ENCODE measurements at places on chromosomes 4 and X.

DNA sequence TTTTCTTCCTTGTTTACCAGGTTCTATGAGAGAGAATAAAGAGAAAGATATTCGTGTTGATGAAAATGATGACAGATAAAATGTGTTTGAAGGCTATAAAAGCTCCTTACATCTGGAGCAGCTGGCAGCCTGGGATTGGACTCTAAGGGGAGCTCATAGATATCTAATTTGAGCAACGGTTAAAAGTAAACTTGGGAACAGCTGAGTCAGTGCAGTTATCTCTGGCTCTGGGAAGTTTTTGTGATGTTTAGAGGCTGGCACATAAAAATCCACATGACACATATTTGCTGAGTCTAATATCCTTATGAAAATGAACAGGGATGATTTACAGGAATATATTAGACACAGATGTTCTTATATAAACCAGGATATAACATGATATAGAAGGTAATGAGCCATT, 331.8 kb upstream of the TENM3 start:
- DNase-seq = no peak

- no peak for DNase-seq
These were observed 286.5 kb downstream of the EPHA5 start for GRCh38 chr4:65383589-65384305.

DNA sequence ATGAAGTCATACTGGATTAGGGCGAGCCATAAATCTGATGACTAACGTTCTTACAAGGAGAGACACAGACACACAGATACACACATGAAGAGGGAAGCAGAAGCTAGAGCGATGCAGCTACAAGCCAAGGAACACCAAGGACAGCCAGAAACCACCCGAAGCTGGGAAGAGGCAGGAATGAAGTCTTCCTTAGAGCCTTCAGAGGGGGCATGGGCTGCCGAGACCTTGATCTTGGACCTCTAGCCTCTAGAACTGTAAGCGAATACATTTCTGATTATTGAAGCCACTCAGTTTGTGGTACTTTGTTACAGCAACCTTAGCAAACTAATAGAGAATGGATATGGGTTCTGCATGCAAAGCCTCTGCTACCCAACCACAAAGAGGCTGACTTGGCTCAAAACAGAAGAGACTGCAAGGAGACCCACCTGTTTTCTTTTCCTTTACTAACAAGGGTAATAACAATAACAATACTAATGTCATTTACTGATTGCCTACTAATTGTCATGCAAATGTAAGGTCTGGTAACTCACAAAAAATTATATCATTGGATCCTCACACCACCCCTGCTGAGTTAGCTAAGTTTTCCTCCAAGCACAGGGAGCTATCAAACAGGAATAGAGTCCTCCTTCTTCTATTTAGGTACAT, 10.1 kb upstream of the LDB2 start:
- DNase-seq = no peak

- DNase-seq = no peak
These were observed 16.1 kb downstream of the MSX1 start for GRCh38 chr4:4875611-4876010.

GRCh38 chrX:128458888-128459287, 406.7 kb upstream of the ACTRT1 start:
- DNase-seq = no peak
